ENCODE measurements at places on chromosomes 2 and 18.

DNA sequence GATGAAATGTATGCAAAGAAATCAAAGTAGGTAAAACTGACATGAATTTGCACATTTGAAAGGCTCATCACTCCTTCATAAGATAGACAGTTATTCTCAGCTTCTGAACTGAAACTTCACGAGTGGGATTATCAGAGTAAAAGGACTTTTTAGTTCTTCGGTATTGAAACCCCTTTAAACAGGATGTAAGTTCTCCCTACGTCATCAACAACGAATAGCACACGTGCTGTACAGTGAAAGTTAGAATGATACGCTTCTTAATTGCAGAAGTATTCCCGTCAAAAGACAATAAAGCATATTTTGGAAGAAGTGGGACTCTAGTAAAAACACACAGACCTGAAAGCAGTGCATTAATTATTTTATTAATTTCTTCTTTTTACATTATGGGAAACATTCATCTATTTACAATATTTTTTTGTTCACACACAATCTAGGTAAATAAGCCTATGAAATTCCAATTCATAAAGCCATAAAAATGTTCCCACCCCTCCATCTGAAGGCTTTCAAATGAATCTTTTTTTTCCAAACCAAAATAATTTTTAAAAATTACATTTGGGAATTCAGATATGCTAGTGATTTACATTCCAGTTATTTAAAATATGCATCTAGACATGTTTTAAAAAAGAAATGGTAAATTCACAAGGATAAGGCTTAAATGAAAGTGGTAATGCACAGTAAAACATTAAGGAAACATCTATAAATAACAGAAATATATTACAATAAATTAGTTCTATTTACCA is 45.9 kb downstream of the TGIF1 start:
- no peak overlapping the region for H3K4me3 ChIP-seq
- no peak for DNase-seq
- no peak overlapping the region for H3K27ac ChIP-seq

- H3K36me3 ChIP-seq, result no peaks in the 10 kb centered on the region
- DNase-seq, result no peak
- no peak overlapping the region for H3K4me3 ChIP-seq
- no peaks in the 10 kb centered on the region for H3K4me1 ChIP-seq
These were observed 191.8 kb downstream of the DCC start for GRCh38 chr18:52531836-52532235.

DNA sequence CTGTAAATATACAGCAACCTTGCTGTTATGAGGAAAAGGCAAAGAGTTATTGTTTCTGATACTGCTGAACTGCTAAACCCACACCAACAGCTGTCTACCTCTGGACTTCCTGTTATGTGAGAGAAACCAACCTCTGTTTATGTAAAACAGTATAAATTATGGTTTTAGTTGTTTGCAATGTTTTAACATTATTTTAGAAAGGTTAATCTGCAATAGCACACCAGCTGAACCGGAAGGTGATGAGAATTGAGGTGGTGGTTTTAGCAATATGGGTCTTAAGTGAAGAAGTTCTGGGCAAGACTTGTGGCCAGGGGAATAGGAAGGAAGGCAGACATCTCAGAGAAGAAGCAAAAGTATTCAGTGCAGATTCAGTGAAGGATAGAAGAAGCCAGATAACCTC is 237.8 kb downstream of the PLCL1 start:
- H3K27ac ChIP-seq, result no peak overlapping the region
- no peaks in the 10 kb centered on the region for H3K4me1 ChIP-seq
- no peak overlapping the region for H3K4me3 ChIP-seq
- H3K36me3 ChIP-seq, result no peaks in the 10 kb centered on the region
- no peak for DNase-seq
- H3K27me3 ChIP-seq, result no peaks in the 10 kb centered on the region

GRCh38 chr2:45653122-45653913 is 1.8 kb downstream of the PRKCE start:
- peak overlapping the region; percentile 83 for H3K4me3 ChIP-seq
- no peak overlapping the region for H3K27ac ChIP-seq
- DNase-seq, result no peak
- peaks cover 12% of the 10 kb centered on the region for H3K4me1 ChIP-seq
- no peaks in the 10 kb centered on the region for H3K27me3 ChIP-seq

- H3K27me3 ChIP-seq, result no peaks in the 10 kb centered on the region
- no peaks in the 10 kb centered on the region for H3K4me1 ChIP-seq
- no peak for DNase-seq
- H3K4me3 ChIP-seq, result no peak overlapping the region
These were observed 262.5 kb downstream of the KCNJ3 start for GRCh38 chr2:154960802-154961583.

- H3K27me3 ChIP-seq, result no peaks in the 10 kb centered on the region
- no peaks in the 10 kb centered on the region for H3K4me1 ChIP-seq
- no peaks in the 10 kb centered on the region for H3K36me3 ChIP-seq
- H3K27ac ChIP-seq, result no peak overlapping the region
- no peak for DNase-seq
- no peak overlapping the region for H3K4me3 ChIP-seq
These were observed 31.2 kb upstream of the ITGAV start for GRCh38 chr2:186558512-186559276.

DNA sequence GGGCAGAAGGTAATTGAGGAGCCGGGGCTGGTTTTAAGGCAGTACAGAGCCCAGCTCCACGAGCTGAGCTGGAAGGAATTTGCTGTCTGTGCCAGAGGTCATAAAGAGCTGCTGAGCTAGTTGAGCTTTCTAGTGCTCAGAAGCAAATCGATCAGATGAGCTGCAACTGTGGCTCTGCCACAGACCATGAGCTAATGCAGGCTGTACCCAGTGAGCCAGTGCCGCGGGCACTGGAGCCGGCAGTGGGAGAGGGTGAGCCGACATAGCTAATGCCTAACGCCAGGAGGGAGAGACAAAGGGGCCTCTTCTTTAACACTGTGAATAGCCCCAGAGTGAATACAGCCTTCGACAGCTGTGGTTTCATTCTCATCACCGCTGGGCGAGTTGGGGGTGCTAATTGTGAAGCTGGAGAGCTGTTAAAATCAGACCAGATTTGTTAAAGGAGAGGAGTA is 410.1 kb upstream of the TCF4 start:
- H3K4me3 ChIP-seq, result no peak overlapping the region
- H3K27ac ChIP-seq, result peak overlapping the region; percentile 79
- H3K36me3 ChIP-seq, result no peaks in the 10 kb centered on the region
- H3K4me1 ChIP-seq, result peaks cover 12% of the 10 kb centered on the region

DNA sequence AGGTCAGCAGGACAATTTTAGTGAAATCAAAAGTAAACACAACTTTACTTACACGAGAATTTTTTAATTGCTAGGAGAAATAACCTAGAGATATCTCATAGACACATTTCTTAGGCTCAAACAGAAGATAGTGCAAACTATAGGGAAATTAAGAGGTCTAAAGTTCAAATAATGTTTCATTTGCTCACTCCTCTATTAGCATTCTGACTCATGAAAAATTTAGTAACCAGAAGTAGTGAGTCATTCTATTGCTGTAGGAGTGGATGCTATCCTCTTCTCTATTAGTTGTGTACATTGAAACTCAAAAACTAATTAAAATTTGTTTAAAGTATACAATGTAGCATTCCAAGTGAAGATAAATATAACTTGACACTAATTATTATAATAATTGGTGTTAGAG is 908.3 kb upstream of the TMEFF2 start:
- no peaks in the 10 kb centered on the region for H3K4me1 ChIP-seq
- H3K27me3 ChIP-seq, result no peaks in the 10 kb centered on the region
- no peak for DNase-seq

GRCh38 chr2:201947287-201947686 is 86.4 kb upstream of the FZD7 start:
- no peaks in the 10 kb centered on the region for H3K36me3 ChIP-seq
- no peaks in the 10 kb centered on the region for H3K27me3 ChIP-seq
- no peaks in the 10 kb centered on the region for H3K4me1 ChIP-seq
- no peak for DNase-seq

DNA sequence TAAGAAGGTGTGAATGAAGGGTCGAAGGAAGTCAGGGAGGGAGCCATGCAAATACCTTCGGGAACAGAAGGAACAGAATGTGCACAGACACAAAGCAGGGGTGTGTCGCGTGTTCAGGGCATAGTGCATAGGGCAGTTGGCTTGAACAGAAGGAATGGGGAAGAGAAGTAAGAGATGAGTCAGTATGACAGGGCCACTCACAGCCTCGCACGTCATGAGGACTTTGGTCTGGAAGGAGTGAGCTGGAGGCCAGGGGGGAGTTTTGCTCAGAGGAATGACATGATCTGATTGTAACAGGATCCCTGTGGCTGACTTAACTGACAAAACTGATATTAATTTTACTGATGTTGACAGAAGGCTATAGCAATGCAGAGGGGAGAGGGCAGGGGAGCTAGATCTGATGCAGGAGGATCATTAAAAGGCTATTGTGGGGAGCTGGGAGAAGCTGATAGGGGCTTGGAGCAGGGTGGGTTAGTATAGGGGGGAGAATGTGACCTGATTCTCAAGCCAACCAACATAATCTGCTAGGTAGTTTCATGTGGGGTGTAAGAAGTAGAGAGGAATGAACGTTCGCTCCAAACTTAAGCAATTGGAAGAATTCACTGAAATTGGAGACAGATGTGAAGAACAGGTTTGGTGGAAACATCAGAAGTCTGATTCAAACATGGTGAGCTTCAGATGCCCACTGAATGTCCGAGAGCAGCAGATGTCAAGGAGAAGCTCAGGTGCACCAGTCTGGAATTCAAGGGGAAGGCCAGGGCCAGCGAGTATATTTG is 60.4 kb upstream of the COPS8 start:
- no peak for DNase-seq
- no peaks in the 10 kb centered on the region for H3K36me3 ChIP-seq
- no peak overlapping the region for H3K4me3 ChIP-seq
- no peaks in the 10 kb centered on the region for H3K27me3 ChIP-seq
- no peaks in the 10 kb centered on the region for H3K4me1 ChIP-seq
- no peak overlapping the region for H3K27ac ChIP-seq

- H3K4me1 ChIP-seq, result peaks cover 29% of the 10 kb centered on the region
- DNase-seq, result no peak
- no peaks in the 10 kb centered on the region for H3K27me3 ChIP-seq
- peak overlapping the region; percentile 27 for H3K27ac ChIP-seq
- H3K36me3 ChIP-seq, result no peaks in the 10 kb centered on the region
These were observed 562.8 kb downstream of the TNS1 start for GRCh38 chr2:217440000-217440399.

GRCh38 chr2:227095346-227095745 is 68.7 kb downstream of the COL4A4 start:
- H3K4me1 ChIP-seq, result no peaks in the 10 kb centered on the region
- H3K27me3 ChIP-seq, result no peaks in the 10 kb centered on the region
- H3K27ac ChIP-seq, result no peak overlapping the region
- no peaks in the 10 kb centered on the region for H3K36me3 ChIP-seq

GRCh38 chr2:159971365-159972152 is 90.9 kb downstream of the PLA2R1 start:
- no peaks in the 10 kb centered on the region for H3K4me1 ChIP-seq
- no peak overlapping the region for H3K27ac ChIP-seq
- no peak for DNase-seq
- H3K4me3 ChIP-seq, result no peak overlapping the region
- H3K36me3 ChIP-seq, result peaks cover 50% of the 10 kb centered on the region

DNA sequence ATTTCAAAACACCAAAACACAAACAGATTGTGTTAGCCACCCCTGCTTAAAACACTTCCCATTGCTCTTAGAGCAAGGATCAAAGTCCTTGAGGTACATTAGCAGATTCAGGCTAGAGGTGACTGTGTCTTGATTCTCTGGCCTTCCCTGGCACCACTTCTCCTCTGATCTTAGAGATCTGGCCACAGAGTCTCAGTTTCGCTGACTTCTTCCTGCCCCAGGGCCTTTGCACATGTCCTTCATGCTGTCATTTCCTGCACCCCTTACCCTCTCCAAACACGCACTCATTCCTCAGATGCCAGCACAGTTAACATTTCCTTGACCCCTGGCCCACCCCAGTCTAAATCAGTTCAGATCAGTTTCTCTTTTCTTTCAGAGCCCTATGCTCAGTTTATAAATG is 16.9 kb downstream of the CXCR4 start:
- H3K27me3 ChIP-seq, result no peaks in the 10 kb centered on the region
- no peak for DNase-seq
- no peak overlapping the region for H3K27ac ChIP-seq
- no peak overlapping the region for H3K4me3 ChIP-seq

DNA sequence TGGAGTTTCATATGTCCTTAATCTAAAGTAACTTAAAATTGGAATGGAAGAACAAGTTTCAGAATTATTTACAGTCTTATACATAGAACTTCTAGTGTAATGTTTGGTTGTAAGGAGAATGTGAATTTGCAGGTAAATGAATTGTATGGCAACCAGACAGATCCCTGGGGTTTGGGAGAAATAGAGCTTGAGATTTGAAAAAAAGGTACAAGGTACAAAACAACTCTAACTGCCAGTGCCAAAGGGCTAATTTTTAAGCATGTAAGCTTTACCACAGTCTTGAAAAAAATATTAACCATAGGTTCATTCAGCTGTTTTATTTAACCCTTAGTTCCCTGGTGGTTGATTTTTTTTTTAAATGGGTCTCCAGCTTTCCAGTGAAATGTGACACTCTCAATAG is 103.3 kb downstream of the ICA1L start:
- H3K36me3 ChIP-seq, result no peaks in the 10 kb centered on the region
- DNase-seq, result no peak
- no peak overlapping the region for H3K27ac ChIP-seq
- no peak overlapping the region for H3K4me3 ChIP-seq
- H3K27me3 ChIP-seq, result no peaks in the 10 kb centered on the region
- no peaks in the 10 kb centered on the region for H3K4me1 ChIP-seq

DNA sequence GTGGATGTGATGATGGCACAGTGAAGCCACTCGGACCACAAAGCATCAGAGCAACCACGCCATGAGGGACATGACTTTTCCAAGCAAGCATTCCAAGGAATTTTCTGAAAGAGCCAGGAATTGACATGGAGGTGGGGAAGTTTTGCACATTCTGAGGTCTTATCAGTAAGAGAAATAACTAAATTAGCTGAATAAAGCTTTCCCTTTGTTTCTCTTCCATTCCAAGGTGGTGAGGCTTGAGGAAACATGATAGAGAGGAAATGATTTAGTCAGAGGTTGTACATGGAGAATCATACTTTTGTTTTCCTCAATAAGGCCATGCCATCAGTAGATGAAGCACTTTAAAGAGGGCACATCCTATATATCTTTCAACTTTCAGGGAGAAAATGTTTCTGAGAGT is 115.7 kb upstream of the MMADHC start:
- no peaks in the 10 kb centered on the region for H3K4me1 ChIP-seq
- no peak overlapping the region for H3K4me3 ChIP-seq
- DNase-seq, result no peak
- H3K27ac ChIP-seq, result no peak overlapping the region
- no peaks in the 10 kb centered on the region for H3K27me3 ChIP-seq

DNA sequence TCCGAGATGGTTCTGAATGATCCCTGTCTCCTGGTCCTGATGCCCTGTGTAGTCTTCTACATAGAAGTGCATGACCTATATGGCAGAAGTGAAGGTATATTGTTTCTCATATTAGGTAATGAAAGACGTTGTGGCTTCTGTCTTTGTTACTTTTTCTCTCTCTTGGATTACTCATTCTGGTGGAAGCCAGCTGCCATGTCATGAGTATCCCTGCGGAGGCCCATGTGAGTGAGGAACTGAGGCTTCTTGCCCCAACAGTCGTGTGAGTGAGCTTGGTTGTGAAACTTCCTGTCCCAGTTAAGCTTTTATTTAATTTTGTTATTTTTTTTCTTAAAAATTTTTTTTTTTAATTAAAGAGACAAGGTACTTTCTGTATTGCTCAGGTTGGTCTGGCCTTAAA is 134.7 kb downstream of the UBR3 start:
- no peak for DNase-seq
- H3K27me3 ChIP-seq, result no peaks in the 10 kb centered on the region
- no peak overlapping the region for H3K27ac ChIP-seq
- no peak overlapping the region for H3K4me3 ChIP-seq
- no peaks in the 10 kb centered on the region for H3K4me1 ChIP-seq

Measured in esophagus squamous epithelium (tissue), 5 donors.